Upper lobe of left lung (tissue), 6 donors: ENCODE measurements at places on chromosomes 1 and 21. TPM values are rescaled to one million over a fixed set of nuclear protein-coding genes. Genes with fewer than 3 reads are reported as not detected.

Gene ITLN1
- total RNA-seq, result 28.8 TPM

DNA sequence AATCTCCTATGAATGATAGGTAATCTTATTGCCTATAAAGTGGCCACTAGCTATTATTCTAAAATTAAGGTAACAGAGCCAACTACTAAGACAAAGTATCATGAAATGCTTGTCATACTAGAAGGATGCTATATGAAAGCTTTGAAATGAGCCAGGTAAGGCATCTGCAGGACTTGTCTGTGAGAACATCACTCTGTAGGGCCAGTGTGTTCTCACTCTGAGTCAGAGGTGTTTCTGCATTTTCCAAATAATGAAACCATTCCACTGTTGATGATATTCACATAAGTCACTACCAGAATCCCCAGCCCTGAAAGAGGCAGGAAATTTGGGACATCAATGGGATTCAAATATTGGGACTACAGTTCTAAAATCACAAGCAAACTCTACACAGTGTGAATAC is 25.8 kb upstream of the GBP5 start:
- H3K4me1 ChIP-seq, result no peaks in the 10 kb centered on the region
- H3K4me3 ChIP-seq, result no peak overlapping the region
- H3K27ac ChIP-seq, result no peak overlapping the region

- H3K27ac ChIP-seq, result no peak overlapping the region
- H3K4me1 ChIP-seq, result no peaks in the 10 kb centered on the region
- no peaks in the 10 kb centered on the region for H3K27me3 ChIP-seq
- no peaks in the 10 kb centered on the region for H3K36me3 ChIP-seq
- H3K4me3 ChIP-seq, result no peak overlapping the region
- no peak for DNase-seq
These were observed 37.9 kb downstream of the RAB3B start for GRCh38 chr1:51952638-51953037.

GRCh38 chr1:201261771-201262547 is 21.3 kb upstream of the PKP1 start:
- no peak overlapping the region for H3K27ac ChIP-seq
- H3K4me3 ChIP-seq, result no peak overlapping the region
- no peak for DNase-seq
- no peaks in the 10 kb centered on the region for H3K36me3 ChIP-seq

- no peak overlapping the region for H3K4me3 ChIP-seq
- H3K27ac ChIP-seq, result no peak overlapping the region
These were observed 54.1 kb upstream of the LRIG2 start for GRCh38 chr1:113018911-113019310.

GRCh38 chr1:244065960-244066388 is 14.9 kb downstream of the ZBTB18 start:
- H3K4me1 ChIP-seq, result no peaks in the 10 kb centered on the region
- no peaks in the 10 kb centered on the region for H3K27me3 ChIP-seq
- no peak for DNase-seq

DNA sequence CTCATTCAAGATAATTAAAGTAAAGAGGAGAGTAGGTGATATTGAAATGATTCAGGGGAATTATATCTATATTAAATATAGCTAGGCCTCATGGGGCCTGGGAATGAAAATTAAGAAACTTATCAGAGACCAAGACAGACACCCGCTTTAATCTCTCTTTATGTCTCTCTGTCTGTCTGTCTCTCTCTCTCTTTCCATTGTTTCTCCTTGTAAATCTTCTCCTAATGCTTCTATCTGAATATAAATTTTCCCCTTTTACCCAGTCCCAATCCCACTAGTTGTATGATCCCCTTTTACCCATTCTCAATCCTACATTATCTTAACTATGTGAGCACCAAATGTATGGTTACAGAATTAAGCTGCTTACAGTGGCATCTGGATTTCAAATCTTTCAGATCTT is 61.2 kb downstream of the RGS5 start:
- no peaks in the 10 kb centered on the region for H3K36me3 ChIP-seq
- H3K27me3 ChIP-seq, result no peaks in the 10 kb centered on the region
- DNase-seq, result no peak
- no peak overlapping the region for H3K27ac ChIP-seq
- no peaks in the 10 kb centered on the region for H3K4me1 ChIP-seq
- no peak overlapping the region for H3K4me3 ChIP-seq
